ENCODE measurements at places on chromosomes 16 and 17.

DNA sequence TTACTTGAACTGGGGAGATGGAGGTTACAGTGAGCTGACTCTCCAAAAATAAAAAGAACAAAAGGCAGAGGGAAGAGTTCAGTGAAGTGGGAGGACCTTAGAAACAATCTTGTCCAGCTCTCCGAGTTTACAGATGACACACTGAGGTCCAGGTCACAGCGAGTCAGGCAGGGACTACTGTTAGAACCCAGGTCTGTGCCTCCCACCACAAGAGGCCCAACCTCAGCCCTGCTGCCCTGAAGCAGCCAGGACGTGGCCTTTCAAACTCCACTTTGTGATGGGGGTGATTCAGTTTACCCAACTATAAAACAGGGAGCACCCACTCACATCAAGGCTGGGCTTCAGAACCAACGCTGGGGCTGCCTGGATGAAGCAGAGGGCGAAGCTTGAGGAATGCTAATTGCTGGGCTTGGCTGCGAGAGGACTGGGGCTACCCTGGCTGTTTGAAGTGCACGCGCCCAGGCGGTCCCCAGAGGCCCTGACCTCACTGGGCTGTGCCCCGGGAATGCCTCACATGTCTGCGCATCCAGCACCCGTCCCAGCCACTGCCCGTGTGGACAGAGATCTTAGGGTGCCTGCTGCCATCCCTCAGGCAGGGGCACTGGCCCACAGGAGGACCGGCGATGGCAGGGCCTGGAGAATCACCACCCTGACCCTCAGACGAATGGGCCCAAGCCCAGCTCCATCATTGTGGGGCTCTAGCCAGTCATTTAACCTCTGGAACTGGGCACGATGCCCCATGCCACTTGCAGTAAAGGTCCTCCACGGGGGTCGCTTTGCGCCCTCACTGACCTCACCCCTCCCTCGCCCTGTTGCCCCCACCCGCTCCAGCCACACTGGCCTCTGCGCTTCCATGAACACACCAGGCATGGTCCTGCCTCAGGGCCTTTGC is 11.4 kb downstream of the SLC5A10 start:
- DNase-seq, result no peak

DNA sequence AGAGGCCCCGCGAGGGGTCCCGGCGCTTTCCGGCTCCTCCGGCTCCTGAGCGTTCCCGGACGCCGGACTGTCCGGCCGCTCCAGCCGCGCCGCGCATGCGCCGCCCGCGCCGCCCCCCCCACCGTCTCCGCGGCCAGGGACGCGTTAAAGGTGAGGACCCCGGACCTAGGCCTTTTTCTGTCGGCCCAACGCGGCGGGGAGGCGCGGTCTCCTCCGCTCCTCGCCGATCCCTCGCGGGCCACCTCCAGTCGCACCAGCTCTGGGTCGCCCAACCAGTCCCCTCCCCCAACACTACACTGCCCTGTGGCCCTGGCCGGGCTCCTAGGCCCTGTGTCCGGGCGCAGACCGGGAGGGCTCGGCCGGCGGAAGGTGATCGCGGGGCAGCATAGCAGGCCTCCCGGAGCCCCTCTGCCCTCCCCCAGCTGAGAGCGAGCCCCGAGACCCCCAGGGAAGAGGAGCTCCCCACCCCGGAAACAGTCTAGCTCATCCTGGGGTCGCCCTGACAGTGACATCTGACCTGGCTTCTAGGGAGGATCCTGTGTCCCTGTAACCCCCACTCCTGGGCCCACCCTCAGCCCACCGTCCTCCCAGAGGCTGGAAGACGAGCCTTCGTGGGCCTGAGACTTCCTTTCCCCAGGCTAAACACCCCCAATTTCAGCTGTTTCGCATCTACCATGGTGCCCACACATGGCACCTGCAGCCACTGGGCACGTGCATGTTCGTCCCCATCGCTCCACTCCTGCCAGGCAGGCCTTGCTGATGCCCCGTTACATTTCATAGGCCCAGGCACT is 14.7 kb upstream of the BCAR1 start:
- DNase-seq, result peak; percentile 93

DNA sequence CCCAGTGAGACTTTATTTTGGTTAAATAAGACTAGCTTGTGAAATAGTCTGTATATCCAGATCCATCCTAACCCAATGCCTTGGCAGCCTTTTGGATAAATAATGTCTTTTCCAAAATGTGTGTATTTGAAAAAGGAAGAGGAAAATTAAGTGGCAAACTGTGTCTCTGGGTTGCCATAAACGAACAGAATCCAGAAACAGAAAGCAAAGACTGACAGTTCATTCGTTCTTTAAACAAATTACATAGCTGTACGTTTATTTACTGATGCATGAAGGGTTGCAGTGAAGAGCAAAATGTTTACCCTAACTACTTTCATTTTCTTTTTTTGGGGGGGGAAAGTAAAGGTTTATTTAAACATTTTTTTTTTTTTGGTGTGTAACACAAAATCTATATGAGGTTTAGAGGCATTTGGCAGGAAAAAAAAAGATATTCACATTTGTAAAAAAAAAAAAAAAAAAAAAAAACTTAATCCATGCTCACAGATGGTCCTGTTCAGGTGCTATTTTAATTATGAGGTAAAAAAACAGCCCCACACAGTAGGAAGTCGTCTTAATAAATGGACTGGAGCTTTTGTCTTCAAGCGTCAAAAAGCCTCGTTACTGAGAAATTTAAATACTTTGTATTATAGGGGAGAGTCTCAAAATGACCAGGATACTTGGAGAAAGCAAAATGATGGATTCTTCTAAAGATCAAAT is 245.9 kb downstream of the FTO start:
- DNase-seq, result no peak

DNA sequence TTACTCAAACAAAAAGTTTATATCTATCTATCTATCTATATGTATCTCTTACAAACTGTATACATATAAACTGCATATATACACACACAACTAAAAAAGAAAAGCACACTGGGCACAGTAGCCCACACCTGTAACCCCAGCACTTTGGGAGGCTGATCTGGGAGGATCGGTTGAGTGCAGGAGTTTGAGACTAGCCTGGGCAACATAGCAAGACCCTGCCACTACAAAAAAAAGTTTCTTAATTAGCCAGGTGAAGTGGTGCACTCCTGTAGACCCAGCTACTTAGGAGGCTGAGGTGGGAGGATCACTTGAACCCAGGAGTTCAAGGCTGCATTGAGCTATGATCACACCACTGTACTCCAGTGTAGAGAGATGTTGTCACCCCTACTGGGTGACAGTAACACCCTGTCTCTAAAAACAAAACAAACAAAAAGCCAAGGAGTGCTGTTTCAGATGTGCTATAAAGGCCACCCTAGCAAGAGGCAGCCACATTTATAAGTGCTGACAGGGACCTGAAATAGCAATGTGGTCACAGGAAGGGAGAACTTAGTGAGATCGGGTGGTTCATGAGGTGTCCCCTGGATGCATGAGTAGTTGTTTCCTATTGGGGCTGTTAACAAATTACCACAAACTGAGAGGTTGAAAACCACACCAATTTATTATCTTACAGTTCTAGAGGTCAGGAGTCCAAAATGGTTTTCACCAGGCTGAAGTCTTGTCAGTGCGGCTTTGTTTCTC is 4.8 kb downstream of the CD2BP2 start:
- DNase-seq, result peak; percentile 60

- no peak for DNase-seq
Observed at GRCh38 chr16:14562691-14563491, 67.2 kb downstream of the PARN start.

- DNase-seq, result no peak
Observed at GRCh38 chr17:39183045-39183444, 14.4 kb downstream of the CACNB1 start.
